ENCODE measurements at places on chromosomes 7 and 10.

DNA sequence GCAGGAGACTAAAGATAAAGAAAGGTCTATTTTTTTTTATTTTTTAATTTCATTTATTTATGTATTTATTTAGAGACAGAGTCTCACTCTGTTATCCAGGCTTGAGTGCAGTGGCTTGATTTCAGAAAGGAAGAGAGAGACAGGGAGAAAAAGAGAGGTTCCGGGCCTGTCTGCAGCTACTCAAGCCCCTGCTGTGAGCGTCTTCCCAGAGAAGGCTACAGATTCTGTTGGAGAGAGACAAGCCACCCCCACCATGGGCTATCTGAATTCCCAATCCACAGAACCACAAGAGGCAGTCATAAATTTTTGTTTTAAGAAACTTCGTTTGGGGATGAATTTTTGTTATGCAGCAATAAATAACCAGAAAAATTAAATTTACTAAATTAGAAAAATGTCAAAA is 68.1 kb downstream of the CALN1 start:
- DNase-seq: no peak

DNA sequence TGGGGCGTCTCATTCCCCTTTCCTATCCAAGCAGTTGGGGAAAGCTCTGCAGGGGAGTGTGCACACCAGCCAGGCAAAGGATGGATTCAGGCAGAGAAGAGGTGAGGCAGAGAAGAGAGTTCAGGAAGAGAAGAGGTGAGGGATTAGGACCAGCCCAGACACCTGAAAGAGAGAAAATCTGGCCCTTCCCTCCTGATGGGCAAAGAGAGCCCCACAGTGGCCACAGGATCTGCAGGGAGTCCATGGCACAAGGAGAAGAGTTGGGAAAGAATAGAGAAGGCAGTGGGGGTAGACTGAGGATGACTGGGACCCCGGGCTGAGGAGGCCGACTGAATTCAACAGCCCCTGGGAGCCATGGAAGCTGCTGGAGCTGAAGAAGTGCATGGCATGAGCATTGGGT is 140.4 kb upstream of the ZMIZ1 start:
- DNase-seq: no peak

DNA sequence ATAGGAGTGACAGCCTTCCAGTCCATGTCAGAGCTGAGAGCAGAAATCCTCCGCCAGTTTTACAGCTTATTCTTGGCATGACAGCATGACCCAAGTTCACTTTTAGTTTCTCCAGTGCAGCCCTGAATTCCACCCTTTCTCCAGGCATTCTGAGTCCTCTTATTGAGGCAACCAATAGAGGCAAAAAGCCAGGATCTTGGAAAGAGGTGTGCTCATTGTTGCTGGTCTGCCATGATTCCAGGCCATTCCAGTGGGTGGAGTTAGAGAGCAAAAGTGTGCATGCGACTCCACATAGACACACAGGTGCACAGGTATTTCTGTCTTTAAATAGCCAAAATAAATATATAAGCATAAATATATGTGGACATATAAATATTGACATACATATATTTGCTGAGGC is 224.7 kb upstream of the ADARB2 start:
- DNase-seq: no peak

- no peak for DNase-seq
These were observed 5.9 kb downstream of the EBF3 start for GRCh38 chr10:129958148-129958628.

- no peak for DNase-seq
These were observed 27.7 kb upstream of the VAX1 start for GRCh38 chr10:117165538-117166417.

DNA sequence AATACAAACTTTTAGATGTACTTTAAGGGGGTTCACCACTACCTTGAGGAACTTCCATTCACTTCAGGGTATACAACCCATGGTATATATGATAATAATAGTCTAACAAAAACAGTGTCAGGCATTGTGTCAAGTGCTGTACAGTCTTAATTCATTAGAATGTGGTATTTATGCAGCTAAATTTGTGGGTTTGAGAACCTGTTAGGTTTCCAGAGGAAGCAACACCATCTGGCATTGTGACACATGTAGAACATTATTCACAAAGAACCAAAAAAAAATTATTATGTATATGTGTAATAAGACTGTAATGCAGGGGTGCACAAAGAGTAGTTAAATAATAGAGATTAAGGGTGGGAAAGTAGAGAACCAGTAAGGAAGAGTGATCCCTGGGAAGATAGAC is 26.3 kb downstream of the TMEM60 start:
- no peak for DNase-seq
